Activated CD4-positive, alpha-beta T cell treated with anti-CD3 and anti-CD28 coated beads, Interleukin-2, amount 50 U/mL, for 4 hours (primary cell): ENCODE measurements at places on chromosomes 4 and X.
A peak's percentile ranks its signal among the peaks of the same experiment; 100 is the strongest.

GRCh38 chr4:2141762-2142451, 82.8 kb downstream of the NAT8L start:
- no peak for DNase-seq

DNA sequence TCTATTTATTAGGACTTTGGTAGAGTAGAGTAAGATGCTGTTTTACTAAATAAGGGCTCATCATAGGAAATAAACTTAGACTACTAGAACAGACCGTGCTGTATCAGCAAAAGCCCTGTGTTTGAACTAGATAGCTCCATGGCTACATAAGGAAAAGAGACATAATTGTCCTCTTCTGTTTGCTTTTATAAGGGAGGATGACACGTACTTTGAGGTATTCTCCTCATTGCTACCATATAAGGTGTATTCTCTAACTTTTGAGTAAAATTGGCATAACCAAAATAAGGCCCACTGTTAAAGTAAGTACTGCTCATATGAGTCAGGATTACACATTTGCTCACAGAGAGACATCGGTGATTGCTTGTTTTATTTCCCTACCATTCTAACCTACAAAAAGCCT, 64.3 kb downstream of the PDLIM5 start:
- DNase-seq: no peak

- no peak for DNase-seq
Observed at GRCh38 chrX:68989865-68990606, 161.2 kb downstream of the EFNB1 start.

DNA sequence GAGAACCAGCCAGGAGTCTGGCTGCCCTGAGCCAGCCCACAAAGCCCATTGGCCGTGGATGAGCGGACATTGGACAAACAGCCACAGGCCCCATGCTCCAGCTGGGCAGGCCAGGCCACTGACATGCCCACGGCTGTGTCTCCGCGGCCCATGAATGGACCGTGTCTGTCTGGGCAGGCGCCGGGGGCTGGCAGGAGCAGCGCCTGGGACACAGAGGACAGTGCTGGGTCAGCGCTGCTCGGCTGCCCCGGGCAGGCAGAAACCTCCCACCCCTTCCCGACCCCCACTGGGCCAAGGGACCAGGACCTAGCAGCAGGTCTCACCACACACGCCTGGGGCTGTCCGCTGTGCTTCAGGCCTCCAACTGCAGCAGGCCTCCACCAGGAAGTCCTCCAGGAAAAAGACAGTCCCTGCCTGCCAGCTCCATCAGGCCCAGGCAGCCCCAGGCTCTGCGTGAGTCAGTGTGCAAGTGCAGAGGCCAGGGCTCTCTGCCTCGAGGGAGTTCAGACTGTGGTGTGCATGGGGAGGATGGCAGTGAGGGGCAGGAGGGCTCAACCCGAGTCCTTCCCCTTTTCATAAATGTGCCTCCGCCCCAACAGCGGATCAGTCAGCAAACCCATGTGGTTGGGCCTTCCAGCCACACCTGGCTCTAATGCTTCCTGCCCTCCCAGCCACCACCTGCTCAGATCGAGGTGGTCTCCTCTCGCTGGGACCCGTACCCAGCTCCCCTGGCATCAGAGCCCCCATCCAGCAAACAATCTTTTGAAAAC, 17.2 kb upstream of the FGFR3 start:
- DNase-seq: no peak

DNA sequence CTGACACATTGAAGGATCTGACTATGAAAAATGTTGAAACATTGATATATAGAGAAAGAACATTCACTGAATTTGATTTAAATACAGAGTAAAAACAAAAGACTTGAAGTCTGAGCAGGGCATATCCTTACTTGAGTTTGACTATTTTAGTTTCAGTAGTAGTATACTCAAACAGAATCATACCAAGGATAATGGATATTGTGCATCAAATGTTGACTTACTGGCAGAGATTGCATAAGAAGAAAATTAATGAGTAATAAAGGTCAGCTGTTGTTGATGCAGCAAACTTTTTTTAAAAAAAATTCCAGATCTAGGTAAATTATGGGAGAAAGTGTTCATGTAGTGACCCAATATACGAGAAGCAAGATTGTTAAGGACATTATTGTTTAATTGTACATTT, 94.5 kb upstream of the APOOL start:
- DNase-seq: no peak

DNA sequence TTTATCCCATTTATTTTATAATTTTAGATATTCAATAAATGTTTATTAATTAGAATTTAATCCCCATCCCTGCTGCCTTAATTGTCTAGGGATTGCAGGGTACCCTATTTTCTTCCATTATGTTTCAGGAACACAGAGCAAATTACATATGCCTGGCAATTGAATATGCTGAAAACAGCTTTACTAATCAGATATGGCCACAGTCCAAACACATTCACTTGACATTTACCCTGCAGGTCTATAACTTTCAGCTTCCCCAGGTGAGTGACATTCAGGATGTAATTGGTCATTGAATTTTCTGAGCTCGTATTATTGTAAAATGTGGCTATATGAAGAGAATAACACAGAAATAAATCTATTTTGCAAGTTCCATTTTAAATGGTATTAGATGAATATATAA, 218.7 kb upstream of the NDST4 start:
- DNase-seq: no peak

DNA sequence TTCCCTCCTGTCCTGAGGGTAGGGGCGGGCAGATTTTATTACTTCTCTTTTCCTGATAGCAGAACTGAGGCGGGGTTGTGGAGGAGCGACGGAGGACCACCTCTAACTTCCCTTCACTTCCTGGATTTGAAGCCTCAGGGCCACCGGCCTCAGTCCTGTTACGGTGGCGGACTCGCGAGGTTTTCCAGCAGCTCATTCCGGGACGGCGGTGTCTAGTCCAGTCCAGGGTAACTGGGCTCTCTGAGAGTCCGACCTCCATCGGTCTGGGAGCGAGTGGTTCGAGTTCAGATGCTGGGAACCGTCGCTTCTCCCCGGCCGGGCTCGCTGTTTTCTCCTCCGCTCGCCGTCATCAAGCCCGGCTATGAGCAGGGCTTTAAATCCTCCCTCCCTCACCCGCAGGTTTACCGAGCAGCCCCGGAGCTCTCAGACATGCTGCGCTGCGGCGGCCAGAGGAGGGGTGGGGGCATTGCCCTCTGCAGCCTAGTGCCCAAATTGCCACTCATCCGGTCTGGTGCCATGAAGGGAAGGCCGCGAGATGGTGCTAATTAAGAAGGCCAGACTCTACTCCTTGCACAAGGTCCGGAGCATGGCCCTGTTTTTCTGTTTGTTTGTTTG, 23.3 kb downstream of the HAND2 start:
- no peak for DNase-seq

GRCh38 chr4:178311997-178312396, 869.8 kb upstream of the AGA start:
- no peak for DNase-seq

- no peak for DNase-seq
Observed at GRCh38 chr4:40908297-40908696, 158.5 kb downstream of the NSUN7 start.

GRCh38 chr4:5824227-5824626, 68.7 kb downstream of the CRMP1 start:
- no peak for DNase-seq

DNA sequence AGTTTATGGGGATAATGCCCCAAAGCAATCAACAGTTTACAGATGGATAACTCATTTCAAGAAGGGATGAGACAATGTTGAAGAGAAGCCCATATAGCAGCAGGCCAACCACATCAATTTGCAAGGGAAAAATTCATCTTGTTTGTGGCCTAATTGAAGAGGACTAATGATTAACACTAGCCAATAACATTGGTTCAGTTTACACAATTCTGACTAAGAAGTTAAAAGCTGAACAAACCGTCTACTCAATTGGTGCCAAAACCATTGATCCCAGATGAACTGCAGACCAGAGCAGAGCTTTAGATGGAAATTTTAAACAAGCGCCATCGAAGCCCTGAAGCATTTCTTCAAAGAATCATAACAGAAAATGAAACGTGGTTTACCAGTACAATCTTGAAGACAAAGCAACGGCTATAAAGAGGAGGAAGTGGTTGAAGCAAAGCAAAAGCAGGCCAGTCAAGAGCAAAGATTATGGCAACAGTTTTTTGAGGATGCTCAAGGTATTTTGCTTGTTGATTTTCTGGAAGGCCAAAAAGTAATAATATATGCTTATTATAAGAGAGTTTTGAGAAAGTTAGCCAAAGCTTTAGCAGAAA, 20.5 kb upstream of the BLTP1 start:
- DNase-seq: no peak

DNA sequence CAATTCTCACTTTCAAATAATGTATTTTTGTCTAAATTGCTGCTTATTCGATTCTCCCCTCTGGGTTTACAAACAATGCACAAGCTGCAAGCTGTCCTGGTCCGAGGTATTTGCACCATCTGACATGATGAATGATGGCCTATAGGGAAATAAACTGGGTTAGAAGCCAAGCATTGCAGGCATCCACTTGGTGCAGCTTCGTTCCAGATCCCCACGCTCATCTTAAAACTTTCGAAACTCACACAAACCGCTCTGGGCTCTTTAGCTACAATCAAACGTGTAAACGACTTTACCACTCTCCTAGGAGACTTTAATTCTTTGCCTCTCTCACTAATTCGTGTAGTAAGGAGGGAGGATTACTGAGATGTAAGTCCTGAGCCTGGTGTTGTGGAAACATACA, 19.0 kb downstream of the PHKA2 start:
- no peak for DNase-seq

DNA sequence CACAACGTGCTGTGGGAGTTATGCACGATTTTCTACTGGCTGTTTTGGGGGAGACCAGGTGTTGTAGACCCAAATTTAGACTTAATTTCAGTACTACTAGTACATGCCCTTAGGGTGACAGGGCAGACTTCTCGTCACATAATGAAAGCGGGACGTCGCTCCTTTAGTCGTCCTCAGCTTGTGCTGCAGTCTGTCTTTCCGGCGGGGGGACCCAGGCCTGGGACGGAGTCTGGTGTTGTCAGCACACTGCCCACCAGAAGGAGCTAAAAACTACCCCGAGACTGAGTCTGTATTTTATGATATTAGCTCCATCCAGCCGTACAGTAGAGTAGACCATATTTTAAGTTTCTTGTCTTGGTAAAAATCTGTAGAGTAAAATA, 35.5 kb downstream of the NOP14 start:
- no peak for DNase-seq

DNA sequence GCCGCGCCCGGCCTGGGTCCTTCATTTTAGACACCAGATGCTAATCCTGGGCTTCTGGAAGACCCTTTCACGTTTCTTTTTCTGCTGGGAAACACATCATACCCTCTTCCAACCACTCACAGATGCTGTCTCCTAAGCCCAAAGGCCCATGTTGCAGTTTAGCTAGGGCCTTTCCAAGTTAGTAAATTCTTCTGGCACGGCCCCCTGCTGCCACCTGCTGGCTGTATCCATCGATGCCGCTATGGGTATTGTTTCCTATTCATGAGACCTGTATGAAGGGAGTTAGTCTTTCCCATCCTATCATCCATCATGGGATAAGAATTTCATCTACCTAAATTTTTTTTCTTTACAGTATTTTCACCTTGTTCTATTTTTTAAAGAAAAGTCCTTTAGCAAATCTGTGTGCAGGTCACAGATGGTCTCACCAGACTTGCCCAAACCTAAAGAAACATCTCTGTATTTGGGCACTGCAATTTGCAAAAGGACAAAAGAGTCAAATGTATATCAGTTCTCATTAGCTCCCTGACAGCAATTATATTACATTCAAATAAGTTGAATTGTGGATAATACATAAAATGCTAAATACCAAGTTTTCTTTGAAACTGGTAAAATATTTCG, 37.8 kb upstream of the SLC9A7 start:
- DNase-seq: peak; percentile 66
